ENCODE measurements at places on chromosomes 12 and 14.

GRCh38 chr12:124435806-124436345 lies 131.5 kb downstream of the NCOR2 start:
- peak; percentile 71 for DNase-seq

DNA sequence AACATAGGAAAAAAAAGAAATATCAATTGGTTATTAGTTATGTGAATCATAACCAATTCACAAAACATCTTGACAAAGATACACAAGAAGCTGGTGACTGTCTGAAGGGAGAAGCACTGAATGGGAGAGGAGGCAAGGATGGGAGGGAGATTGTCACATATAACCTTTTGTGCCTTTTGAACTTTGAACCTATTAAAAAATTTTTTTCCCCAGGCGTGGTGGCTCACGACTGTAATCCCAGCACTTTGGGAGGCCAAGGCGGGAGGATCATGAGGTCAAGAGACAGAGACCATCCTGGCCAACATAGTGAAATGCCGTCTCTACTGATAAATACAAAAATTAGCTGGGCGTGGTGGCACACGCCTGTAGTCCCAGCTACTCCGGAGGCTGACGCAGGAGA lies 12.6 kb downstream of the DYNLL1 start:
- DNase-seq, result no peak

- no peak for DNase-seq
These were observed 61.9 kb downstream of the ZFP36L1 start for GRCh38 chr14:68730811-68731425.

- no peak for DNase-seq
These were observed 11.2 kb upstream of the GNPNAT1 start for GRCh38 chr14:52802597-52802996.

DNA sequence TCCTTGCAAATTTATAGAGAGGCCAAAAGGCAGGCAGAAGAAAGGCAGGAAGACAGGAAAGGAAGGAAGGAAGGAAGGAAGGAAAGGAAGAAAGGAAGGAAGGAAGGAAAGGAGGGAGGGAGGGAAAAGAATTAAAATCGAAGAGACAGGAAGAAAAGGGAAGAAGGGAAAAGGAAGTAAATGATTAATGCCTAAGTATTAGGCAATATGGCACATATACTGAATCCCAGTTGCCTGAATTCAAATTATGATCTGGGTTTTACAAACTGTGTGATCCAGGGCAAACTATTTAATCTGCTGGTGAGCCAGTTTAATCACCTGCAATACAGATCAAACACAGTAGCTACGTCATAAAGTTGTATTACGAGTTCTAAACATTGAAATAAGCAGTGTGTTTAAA lies 983.6 kb downstream of the FLRT2 start:
- DNase-seq, result no peak

- DNase-seq, result no peak
These were observed 36.2 kb downstream of the PRIMA1 start for GRCh38 chr14:93751946-93752655.

GRCh38 chr14:57761800-57762199 lies 104.1 kb downstream of the SLC35F4 start:
- DNase-seq, result no peak

- DNase-seq, result no peak
These were observed 61.9 kb downstream of the IFT81 start for GRCh38 chr12:110186059-110186458.

- DNase-seq, result no peak
These were observed 10.1 kb downstream of the FBXL14 start for GRCh38 chr12:1584326-1584725.

Data from left lung (tissue), 14 donors.